ENCODE measurements at places on chromosomes 6 and 20.

DNA sequence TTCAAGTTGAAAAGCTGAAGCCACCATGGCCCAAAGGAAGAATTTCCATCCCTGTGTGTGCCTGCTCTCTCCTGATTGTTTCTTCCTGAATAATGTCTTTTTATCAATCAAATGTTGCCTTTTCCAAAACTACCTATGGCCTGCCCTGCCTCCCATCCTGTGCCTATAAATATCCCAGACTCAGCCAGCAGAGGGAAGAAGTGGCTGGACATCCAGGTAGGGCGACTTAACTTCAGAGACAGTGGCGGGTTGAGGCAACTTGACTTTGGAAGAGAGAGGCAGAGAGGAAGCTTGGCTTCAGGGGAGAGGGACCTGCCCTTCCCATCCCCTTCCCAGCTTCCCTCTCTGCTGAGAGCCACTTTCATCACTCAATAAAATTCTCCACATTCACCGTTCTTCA is 133.0 kb downstream of the LCA5 start:
- DNase-seq = no peak

- no peak for DNase-seq
Observed at GRCh38 chr6:142026471-142026870, 106.3 kb upstream of the GJE1 start.

GRCh38 chr6:143123081-143123480 is 62.4 kb downstream of the AIG1 start:
- DNase-seq = no peak

GRCh38 chr6:34657307-34657978 is 39.1 kb downstream of the ILRUN start:
- DNase-seq = peak; percentile 55

DNA sequence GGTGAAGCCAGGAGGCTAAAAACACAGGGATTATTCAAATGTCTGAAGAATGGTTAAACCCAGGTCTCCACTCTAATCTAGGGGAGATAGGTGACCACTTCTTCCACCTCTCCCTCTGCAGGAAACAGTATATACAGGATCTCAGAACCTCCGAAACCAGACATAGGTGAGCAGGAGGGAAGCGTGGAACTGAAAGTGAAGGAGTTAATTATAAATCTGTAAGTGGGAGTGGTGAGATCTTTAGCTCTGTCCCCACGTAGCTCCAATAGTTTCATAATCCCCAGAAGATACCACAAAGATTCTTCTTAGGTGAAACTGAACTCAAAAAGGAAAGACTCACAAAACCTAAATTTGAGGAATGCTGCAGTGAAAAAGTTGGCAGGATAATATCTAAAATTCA is 76.8 kb downstream of the THEMIS start:
- no peak for DNase-seq

GRCh38 chr6:126701676-126702560 is 362.0 kb downstream of the CENPW start:
- no peak for DNase-seq

GRCh38 chr20:31862157-31862470 is 8.2 kb downstream of the DUSP15 start:
- no peak for DNase-seq

Measured in inflammatory macrophage (primary cell).